Subcutaneous adipose tissue (tissue), 4 donors: ENCODE measurements at places on chromosomes 6 and 20. TPM values are rescaled to one million over a fixed set of nuclear protein-coding genes. Genes with fewer than 3 reads are reported as not detected.

UBE2C gene
- total RNA-seq: 1.3 TPM

EFCAB8 gene
- total RNA-seq: not detected

RNF217 gene
- 69.5 TPM for total RNA-seq

SLC29A1 gene
- 150 TPM for total RNA-seq

SLC22A7 gene
- total RNA-seq: not detected

DOK5 gene
- 0.94 TPM for total RNA-seq

OPN5 gene
- total RNA-seq: not detected

GPX5 gene
- total RNA-seq: not detected

PTPRT gene
- total RNA-seq: 2.0 TPM

BPIFB4 gene
- total RNA-seq: not detected

ISM1 gene
- total RNA-seq: 12.7 TPM

EPHA7 gene
- 1.1 TPM for total RNA-seq

SPAG4 gene
- total RNA-seq: not detected
